ENCODE measurements at places on chromosomes 12 and 14.

GRCh38 chr12:95601091-95601961 lies 50.0 kb upstream of the USP44 start:
- DNase-seq, result no peak

DNA sequence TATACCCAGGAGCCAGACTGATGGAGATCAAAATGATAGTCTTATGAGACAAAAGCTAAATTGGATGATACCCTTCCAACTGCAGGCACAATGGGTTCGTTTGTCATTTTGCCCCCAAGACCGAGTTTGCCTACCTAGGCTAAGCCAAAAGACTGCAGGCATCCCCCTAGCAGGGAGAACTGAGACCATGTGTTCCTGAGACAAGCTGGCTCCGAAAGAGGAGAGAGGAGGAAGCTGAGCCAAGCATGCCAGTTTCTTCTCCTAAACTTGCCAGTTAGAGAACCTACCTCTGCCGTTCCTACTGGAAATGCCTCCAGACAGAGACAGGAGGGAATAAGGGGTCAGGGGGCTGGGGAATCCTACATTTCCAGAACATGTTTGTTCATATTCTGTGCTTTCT lies 8.3 kb upstream of the ELK3 start:
- no peak for DNase-seq

- DNase-seq, result no peak
Observed at GRCh38 chr14:99944241-99944651, 121.0 kb upstream of the EVL start.

DNA sequence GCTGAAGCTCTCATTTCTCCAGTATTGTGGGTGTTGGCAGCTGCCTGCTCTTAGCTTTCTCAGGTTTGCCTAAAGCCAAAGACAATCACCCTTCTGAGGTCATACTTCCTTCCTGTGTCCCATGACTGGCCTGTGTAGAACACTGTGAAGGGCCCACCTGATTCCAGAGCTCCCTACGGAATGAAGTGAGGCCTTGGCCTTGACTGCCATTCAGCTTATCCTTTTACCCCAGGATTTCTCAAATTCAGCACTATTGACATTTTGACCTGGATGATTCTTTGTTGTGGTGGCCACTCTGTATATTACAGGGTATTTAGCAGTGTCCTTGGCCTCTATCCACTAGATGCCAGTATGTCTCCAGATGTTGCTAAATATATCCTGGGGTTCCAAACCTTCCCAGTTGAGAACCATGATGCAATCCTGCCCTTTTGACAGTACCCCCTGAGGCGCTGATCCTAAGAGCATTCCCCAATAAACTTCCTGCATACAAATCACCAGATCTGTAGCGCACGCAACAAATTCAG lies 112.3 kb upstream of the KRR1 start:
- DNase-seq, result no peak

DNA sequence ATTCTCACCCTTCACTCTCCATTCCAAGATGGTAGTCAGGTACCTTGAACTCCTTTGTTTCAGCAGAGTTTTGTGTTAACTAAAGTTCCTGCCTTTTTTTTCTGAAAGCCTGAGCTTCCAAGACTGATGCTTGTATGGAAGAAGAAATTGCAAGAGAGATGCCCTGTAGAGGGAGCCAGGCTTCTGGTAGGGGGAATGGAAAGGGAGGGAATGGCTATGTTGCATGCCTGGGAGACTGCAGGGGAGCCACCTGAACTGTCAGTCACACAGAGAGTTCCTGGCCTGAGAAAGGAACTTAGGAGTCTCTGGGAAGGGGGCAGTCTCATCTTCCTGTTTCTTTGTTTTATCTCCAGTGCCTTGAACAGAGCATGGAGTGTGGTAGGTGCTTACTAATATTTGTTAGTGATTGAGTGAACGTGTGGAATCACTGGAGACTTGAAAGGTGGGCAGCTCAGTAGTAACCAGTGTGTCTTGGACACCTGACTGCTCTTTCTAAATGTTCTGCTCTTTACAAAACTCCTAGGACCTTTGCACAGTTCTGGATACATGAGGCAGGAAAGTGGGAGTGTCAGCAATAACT lies 132.2 kb downstream of the ANO4 start:
- no peak for DNase-seq

GRCh38 chr12:89768586-89769482 lies 60.2 kb upstream of the ATP2B1 start:
- DNase-seq, result no peak

GRCh38 chr14:46490238-46490685 lies 161.3 kb downstream of the RPL10L start:
- DNase-seq, result no peak

- DNase-seq, result no peak
Observed at GRCh38 chr14:80049055-80049454, 162.2 kb downstream of the DIO2 start.

DNA sequence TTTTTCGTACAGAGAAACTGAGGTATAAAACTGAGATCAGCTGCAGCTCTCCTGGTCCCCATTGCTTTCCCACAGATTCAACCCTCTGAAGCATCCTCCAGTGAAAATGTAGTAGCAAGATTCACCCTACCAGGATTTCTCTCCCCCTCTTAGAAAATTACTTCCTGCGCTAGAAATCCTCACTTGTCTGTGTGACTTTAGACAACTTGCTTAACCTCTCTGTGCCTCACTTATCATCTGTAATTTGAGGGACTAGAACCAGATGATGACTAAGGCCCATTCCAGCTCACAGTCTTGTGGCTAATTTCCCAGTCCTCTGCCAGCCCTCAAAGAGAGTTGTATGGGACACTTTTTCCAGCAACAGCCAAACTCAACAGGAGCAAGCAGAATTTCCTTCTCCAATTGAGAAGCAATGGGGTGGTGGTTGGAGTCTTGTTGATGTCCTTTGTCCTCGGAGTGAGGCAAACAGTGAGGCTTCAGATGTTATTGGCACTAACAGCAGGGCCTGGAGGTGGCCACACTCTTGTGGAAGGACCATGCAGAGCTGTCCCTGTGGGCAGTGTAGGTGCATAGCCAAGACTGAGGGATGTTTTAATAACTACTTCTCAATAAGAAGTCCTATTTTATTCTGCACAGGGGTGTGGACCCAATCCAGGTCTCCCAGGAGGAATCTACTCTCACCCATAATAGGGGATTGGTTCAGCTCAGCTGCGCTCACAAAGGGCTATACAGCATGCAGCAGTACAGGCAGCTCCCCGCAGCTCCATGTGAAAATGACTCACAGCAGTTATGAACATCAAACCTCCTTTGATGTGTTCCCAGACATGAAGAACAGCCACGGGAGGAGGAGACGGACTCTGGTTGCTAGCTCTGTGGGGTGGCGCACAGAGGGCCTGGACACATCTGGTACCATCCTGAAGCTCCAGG lies 200.1 kb downstream of the DAD1 start:
- DNase-seq, result no peak

- no peak for DNase-seq
Observed at GRCh38 chr14:72591391-72591790, 302.5 kb downstream of the DPF3 start.

GRCh38 chr12:93980711-93981110 lies 167.7 kb upstream of the PLXNC1 start:
- no peak for DNase-seq

GRCh38 chr14:70879448-70879847 lies 27.8 kb upstream of the PCNX1 start:
- no peak for DNase-seq

- DNase-seq, result no peak
Observed at GRCh38 chr12:64057706-64058105, 164.4 kb downstream of the KICS2 start.

DNA sequence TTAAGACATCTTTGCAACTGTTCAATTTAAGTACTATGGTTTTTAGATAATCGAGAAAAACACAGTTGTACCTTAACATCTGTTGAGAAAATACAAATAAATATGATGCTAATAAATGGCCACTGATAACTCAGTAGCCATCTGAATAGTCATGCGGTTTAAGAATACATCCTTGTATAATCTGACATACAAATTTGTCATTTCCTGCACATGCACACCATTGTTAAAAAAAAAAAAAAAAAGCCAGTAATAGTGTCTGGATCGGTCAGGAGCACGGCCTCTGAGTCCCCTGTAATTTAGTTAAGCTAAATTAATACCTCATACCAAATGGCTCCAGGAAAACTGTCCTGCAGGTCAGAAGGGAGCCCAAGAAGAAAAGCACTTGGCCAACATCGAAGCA lies 16.8 kb downstream of the RFC5 start:
- DNase-seq, result no peak

GRCh38 chr12:122174155-122174845 lies at the start of gene IL31:
IL31 (minus strand) TSS chr12:122174221; CDS start chr12:122174172, 49 bp downstream.
- DNase-seq, result no peak

DNA sequence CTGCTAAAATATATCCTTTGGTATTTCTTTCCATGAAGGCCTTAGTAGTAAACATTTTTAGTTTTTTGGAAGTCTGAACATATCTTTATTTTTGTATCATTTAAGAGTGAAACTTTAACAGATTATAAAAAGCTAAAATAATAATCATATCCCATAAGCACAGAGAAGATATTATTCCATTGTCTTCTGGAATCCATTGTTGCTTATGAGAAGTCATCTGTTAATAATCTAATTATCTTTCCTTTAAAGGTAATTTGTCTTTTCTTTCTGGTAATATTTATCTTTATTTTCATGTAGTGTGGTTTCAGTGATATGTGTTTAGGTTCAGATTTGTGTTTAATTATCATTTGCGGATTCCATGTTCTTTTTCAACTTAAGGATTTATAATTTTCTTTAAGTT lies 261.7 kb downstream of the MSRB3 start:
- DNase-seq, result no peak

DNA sequence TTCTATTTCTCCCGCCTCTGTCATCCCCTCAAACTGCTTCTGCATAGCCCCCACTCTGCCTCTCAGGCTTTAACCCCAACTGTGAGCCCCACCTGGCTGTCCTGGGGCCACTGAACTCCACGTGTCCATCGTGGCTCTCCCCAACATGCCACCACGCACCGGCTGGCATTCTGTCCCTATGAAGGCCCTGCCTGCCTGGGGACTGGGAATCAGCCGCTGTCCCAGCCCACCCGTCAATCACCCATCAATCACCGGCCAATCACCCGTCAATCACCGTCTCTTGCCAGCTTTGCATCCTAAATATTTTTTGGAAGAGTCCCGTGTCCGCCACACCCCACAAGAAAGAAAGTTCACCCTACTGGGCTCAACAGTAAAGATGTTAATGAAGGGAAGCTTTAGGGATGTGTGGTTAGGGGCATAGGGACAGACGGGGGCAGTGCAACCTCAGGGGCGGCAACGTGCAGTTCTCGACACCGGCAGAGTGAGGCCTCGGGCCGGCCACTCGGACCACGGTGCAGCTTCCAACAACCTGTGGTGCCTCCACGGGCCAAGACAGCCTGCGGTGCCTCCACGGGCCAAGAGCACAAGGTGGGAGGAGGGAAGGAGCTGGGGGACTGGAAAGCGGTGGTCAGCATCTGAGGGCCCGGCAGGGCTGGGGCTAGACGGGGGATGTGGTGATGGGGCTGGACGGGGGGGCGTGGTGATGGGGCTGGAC lies 85.6 kb downstream of the GALNT9 start:
- DNase-seq, result no peak

DNA sequence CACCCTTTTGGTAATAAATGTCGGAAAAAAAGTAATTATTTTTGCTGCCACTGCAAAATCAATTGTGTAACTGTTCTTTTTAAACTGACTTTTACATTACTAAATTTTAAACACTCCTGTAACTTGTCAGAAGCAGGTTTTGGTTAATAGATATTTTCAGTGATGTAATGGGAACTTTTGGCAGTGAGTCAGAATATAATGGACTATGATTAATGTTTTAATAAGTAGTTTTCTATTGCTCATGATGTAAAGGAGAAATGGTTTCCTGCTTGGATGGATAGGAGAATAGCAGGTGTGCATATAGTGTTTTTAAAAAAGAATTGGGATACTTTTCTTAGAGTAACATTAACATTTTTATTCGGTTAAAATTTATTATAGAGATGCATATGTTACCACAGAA lies 58.8 kb downstream of the TRMT5 start:
- no peak for DNase-seq

- no peak for DNase-seq
Observed at GRCh38 chr12:102407776-102408486, 72.4 kb downstream of the IGF1 start.

GRCh38 chr12:120925740-120926563 lies 21.8 kb upstream of the SPPL3 start:
- DNase-seq, result no peak

DNA sequence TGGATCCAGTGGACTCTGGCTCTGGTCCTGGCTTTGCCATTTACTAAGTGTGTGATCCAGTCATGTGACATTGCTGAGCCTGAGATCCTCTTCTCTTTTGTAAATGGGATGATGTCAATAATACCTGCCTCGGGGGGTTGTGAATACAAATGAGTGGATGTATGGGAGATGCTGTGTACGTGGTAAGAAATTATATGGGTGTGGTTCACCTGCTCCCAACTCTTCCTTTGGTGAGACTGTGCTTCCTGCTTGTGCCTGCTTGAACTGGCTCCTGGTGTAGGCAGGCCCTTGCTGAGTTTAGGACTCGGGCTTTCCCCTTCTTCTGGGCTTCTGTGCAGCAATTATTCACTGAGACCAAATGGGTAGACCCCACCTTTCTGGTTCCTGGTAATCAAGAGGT lies 189.5 kb upstream of the FRMD6 start:
- DNase-seq, result no peak

DNA sequence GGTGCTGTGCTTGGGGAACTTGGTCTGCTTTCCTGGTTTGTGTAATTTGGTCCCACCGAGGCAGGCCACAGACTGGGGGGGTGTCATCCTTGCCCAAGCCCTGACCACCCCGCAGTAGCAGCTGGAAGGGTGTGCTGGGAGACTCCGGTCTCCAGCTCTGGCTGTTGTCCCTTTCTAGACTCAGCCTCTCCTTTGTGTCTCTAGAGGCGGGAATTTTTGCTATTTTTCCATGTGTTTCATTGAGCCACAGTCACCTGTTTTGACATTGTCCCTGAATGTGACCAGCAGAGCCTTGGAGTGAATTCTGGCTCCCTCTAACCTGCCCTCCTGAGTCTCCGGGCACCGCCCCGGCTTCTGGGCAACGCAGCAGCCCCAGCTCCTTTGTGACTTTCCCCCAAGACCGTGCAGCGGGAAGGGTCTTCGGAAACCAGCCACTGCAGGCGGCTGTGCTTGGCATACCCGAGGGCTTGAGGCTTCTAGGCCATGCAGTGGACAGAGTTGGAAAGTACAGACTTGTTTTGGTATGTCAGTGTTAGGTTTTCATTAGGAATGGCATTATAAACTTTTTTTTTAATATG lies 98.6 kb downstream of the TNFAIP2 start:
- DNase-seq, result no peak

DNA sequence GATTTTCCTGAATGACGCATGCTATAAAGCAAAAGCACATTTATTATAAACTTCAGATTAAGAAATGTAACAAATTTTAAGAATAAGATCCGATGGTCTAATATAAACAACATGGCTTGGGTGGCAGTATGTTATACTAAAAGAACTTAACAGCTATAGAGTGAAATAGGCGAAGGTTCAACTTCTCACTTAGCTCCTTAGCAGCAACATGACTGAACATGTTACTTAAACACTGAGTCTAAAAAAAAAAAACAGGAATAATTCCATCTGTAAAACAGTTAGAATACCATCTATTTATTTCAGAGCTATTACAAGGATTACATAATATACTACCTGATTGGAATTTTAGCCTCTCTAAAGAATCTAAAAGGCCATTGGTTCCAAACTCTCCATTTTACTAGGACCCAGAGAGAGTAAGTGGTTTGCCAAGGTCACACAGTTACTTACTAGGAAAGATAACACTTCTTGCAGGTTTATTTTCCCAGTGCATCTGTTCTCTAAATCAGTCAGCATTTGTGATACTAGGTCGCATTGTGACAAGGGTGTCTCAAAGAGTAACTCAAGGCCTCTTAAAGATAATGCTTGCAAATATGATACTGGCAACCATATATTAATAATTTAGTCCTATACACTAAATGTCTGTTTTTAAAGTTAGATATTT lies 14.8 kb downstream of the OSBPL8 start:
- DNase-seq, result no peak

- DNase-seq, result no peak
Observed at GRCh38 chr12:3242199-3242863, 165.2 kb downstream of the TSPAN9 start.

Measured in stimulated activated CD4-positive, alpha-beta T cell treated with anti-CD3 and anti-CD28 coated beads, TNF-alpha, amount 100 ng/mL, for 4 hours (primary cell).